ENCODE measurements at places on chromosomes 16 and 17.

GRCh38 chr17:81635973-81636504 lies 873 bp downstream of the NPLOC4 start:
- DNase-seq = peak; percentile 33

GRCh38 chr17:79654960-79655382 lies 44.1 kb upstream of the RBFOX3 start:
- no peak for DNase-seq

DNA sequence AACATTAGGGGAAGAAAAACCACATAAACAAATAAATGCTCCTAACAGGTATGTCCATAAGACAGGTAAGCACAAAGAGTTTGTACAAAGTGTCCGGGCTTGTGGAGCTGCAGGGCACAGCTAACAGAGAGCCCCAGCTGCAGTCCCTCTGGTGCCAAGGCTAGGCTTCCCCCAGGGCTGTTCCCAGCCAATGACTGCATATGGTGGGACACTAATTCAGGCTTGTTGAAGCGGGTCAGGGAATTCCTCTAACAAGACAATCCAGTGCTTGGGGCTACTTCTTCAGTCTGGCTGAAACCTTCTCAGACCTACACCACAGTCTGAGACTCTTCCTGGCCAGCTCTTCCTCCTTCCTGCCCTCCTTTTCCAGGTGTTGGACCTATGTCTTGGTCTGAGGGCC lies 51.7 kb upstream of the ALDH3A1 start:
- no peak for DNase-seq

- DNase-seq = no peak
Measured at GRCh38 chr17:27872776-27873175, 20.4 kb downstream of the LYRM9 start.

GRCh38 chr17:75749545-75750389 lies 15.2 kb downstream of the GALK1 start:
- DNase-seq = peak; percentile 75

GRCh38 chr16:30585022-30585399 lies 486 bp downstream of the ZNF785 start:
- no peak for DNase-seq

DNA sequence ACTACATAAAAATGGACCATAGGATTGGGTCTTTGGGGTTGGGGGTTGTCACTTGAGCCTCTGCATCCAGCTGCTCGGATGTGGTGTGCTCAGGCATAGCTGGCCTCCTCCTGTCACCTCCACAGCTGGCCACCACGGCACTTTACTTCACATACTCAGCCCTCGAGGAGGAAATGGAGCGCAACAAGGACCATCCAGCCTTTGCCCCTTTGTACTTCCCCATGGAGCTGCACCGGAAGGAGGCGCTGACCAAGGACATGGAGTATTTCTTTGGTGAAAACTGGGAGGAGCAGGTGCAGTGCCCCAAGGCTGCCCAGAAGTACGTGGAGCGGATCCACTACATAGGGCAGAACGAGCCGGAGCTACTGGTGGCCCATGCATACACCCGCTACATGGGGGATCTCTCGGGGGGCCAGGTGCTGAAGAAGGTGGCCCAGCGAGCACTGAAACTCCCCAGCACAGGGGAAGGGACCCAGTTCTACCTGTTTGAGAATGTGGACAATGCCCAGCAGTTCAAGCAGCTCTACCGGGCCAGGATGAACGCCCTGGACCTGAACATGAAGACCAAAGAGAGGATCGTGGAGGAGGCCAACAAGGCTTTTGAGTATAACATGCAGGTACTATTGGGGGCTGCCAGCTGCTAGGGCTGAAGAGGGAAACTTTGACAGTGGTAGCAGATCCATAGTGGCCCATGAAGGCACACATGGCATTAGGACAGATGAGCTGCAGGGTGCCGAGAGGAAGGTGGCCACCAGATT lies 30.8 kb downstream of the CDIP1 start:
- DNase-seq = no peak

DNA sequence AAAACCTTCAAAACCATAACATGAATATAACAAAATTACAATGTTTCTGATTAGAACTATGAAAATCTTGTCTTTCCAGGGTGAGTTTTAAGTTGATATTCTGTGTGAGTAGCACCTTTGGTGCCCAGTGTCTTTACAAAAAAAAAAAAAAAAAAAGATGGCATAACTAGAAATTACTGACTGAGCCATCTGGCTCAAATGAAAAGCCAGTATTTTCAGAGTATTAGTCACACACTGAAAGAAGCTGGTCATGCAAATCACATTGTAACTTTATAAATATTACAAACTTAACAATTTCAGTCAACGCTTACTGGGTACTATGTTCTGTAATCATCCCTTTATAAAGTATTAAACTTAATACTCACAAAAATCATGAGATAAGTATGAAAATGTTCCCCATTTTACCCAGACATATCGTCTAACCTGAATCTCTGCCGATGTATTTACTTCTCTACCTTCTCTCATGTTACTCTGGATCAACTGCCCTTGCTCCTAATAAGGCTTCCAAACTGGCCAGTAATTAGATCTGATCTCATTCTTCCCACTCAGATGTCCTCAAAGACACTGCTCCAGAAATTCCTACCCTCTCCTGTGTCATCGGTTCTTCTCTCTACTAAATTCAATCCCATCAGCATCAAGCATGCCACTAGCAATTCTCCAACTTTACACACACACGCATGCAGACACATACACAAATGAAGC lies 25.4 kb downstream of the UBE2G1 start:
- no peak for DNase-seq

GRCh38 chr17:50280068-50280467 lies 5.8 kb downstream of the TMEM92 start:
- DNase-seq = peak; percentile 32

- DNase-seq = no peak
Measured at GRCh38 chr16:53220585-53220984, 165.8 kb downstream of the CHD9 start.

DNA sequence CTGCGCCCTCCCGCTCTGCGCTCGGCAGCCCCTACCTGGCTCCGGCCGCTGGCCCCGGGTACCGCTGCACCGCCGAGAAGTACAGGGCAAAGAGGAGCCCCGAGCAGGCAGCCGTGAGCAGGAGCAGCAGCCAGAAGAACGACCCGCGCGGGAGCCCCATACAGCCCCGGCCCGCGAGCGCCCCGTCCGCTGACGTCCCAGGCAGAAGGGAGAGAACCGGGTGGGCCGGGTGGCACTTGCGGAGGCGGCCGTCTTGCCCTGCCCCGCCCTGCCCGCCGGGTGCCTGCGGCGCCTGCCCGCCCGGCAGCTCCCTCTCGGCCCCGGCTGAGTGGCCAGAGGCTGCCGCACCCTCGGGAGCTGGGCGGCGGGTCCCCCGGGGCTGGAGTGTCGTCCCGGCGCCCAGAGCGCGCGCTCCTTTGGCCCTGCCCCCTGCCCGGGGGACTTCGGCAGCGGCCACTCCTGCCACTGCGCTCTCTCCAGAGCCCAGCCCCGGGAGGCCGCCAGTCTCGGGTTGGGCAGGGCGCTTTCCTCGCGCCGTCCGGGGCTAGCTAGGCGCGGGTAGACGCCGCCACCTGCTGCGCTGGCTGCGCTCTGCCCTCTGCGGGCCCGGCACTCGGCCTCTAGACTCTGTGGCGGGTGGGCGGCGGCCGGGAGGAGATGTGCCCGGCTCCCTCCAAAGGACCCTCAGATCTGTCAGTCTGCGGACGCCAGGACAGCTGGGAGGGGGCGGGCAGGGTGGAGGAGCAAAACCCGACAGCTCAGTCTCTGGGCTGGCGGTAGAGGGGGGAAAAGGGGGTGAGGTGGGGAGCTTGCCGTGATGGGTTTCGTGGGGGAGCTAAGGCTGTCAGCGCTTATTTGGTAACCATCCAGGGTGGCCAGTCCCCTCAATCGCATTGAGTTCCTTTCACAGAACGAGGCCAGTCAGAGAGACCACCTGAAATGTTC lies at the start of gene ST6GALNAC2:
Gene ST6GALNAC2 (minus strand): TSS at position 212 of the 945 bp plus-strand sequence. CDS start 52 bp downstream, at position 160.
- peak; percentile 86 for DNase-seq

- no peak for DNase-seq
Measured at GRCh38 chr17:73900516-73900915, 256.3 kb upstream of the SDK2 start.

- no peak for DNase-seq
Measured at GRCh38 chr16:28011971-28012445, 51.5 kb downstream of the GSG1L start.

Measured in Calu3 (cell line).